ENCODE measurements at places on chromosomes 16 and 17.
A peak's percentile ranks its signal among the peaks of the same experiment; 100 is the strongest.

- peak; percentile 88 for DNase-seq
These were observed 18.9 kb upstream of the P2RX1 start for GRCh38 chr17:3935140-3935542.

DNA sequence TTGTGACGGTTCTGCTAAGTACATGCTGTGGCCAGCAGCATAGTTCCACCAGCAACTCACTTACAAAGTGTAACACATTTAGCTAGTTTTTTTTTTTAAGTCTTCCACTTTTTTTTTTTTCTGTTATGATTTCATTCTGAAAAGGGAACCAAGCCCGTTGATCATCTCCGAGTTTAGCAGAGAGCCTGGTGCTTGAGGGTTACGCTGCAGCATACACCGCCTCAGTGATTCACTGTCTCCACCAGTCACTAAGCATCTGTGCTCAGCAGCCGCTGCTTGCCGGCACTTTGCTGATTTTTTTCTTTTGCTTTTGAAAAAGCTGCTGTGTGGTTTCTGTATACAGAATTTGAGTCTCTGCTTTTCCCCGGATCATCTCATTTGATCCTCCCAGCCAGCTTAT, 194.5 kb upstream of the CDH13 start:
- no peak for DNase-seq

GRCh38 chr17:66441101-66441661, 138.8 kb downstream of the PRKCA start:
- no peak for DNase-seq

DNA sequence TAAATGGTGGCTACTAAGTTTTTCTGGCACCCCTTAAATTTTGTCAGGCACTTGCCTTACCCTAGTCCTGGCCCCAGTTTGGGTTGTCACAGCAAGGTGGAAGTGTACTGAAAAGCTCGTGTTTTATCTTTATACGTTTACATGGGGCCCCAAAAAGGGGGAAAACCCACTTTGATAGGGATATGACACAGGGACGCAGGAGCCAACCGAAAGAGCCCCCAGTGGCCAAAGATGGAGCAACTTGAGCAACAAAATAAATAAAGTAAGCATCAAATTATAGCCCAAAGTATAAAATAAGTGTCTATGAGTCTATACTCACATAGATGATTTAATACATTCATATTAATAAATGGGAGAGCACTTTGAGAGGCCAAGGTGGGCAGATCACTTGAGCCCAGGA, 5.0 kb upstream of the CETP start:
- no peak for DNase-seq

GRCh38 chr16:50274326-50275097, 8.2 kb downstream of the ADCY7 start:
- DNase-seq: no peak

- DNase-seq: no peak
These were observed 59.9 kb downstream of the OR1D5 start for GRCh38 chr17:3003296-3004149.

GRCh38 chr17:81867991-81868673, 3.0 kb downstream of the ARHGDIA start:
- DNase-seq: no peak

DNA sequence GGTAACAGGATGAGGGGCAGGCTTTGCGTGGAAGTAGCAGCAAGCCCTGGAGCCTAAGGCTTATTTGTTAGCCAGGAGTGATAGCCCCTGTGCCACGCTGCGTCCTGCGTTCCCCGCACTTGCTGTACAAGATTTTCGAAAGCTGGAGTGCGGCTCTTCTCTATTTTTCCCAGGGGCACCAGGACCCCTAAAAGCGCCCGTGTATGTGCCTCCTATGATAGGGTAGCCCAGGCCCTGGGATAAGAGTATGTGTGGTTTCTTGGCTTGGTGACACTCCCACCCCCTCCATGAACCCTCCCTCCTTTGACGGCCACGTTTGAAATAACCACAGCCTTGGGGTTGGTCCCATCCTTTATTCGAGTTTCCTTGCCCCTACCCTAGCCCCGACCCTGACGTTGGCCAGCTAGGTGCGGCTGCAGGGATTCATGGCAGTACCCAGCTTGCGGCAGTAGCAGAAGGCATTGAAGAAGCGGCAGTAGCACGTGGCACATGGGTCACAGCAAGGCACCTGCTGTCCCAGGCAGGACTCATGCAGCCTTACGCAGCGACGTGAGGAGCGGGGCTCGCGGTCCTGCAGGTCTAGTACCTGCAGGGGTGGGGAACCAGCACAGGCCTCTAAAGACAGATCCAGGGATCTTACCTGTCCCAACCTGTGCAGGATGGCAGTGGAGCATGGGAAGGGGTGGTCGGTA, 968 bp downstream of the AGRP start:
- DNase-seq: no peak

- no peak for DNase-seq
These were observed 15.9 kb downstream of the TNRC6A start for GRCh38 chr16:24745391-24745790.

DNA sequence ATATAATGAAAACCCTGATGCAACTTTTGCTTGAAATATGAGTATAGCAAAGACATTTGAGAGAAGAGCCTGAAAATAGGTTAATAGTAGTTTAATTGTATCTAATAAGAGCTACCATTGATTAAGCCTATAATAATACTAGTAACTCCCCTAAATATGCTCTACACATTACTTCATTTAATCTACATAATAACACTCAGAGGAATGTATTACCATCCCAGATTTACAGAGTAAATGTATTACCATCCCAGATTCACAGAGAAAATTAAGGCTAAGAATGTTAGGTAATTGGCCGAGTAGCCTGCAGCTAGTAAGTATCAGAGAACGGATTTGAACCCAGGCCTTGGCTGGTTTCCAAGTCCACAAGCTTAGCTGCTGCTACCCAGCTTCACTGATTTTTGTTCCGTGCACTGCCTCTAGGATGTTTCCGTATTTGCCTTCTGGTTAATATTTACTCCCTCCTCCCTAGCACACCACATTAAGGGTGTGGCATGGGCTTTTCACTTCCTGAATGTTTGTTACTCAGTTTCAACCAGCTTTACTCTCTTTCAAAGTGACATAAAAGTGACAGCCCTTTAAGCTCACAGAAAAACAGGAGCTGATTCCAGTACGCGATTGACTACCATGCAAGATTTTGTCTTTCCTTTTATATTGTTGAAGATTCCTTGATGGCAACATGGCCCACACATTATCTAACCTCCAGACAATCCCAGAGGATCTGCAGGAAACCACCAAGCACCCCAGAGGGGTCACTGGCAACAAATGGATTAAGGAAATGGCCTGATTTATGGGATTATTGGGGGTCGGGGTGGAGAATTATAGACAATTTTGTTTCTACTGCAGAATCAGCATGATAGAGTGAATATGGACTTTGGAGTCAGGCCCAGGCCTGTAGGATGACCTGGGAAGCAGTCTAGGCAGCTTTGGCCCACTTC, 26.7 kb upstream of the TOX3 start:
- no peak for DNase-seq

GRCh38 chr17:15928286-15928785, 16.6 kb upstream of the ADORA2B start:
- DNase-seq: no peak

All from 8988T (cell line).